Fibroblast of skin of left biceps (primary cell): ENCODE measurements at places on chromosomes 2 and 18.

GRCh38 chr2:207873794-207874193 lies 104.1 kb upstream of the FZD5 start:
- no peak for DNase-seq

DNA sequence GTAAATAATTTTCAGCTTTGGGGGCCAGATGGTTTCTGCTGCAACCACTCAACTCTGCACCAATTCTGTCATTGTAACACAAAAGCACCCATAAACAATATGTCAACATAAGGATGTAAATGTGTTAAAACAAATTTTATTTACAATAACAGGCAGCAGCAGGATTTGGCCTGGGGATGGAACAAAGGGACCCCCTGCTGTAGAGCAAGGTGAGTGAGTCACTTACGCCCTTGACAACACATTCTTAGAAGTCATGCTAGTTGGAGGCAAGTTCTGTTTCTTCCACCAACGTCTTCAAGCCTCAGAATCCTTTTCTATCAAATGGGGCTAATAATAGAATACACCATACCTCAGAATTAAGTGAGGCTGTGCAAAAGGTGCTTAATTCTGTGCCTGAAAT lies 610.2 kb upstream of the SYT4 start:
- DNase-seq, result no peak

DNA sequence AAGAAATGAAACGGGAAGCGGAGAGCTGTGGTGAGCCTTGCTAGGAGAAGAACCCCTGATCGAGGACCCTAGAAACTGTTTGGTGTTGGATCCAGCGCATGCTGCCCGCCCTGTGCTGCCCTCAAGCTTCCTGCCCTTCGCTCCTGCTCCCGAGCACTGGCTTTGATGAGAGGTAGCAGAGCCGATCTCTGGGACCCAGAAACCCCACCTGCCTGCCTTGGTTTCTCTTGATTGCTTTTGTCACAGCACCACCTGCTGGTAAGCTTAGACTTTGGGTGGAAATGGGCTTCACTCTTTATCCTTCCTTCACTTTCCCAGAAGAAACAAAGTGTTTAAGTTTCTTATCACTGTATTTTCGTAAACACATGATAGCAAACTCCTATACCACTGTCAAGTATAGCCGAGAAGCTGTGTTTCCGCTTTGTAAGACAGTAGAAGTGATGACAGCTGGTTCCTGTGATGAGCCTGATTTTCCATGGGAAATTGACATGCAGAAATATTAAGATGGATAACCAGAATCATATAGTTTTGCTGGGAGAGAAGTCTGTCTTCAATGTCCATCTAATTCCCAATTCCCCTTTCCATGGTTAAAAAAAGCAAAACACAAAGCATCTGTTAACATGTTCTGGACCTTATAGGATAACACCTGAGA lies 267.4 kb downstream of the PHLPP1 start:
- peak; percentile 11 for DNase-seq

GRCh38 chr18:60684843-60685513 lies 312.4 kb upstream of the MC4R start:
- DNase-seq, result no peak

DNA sequence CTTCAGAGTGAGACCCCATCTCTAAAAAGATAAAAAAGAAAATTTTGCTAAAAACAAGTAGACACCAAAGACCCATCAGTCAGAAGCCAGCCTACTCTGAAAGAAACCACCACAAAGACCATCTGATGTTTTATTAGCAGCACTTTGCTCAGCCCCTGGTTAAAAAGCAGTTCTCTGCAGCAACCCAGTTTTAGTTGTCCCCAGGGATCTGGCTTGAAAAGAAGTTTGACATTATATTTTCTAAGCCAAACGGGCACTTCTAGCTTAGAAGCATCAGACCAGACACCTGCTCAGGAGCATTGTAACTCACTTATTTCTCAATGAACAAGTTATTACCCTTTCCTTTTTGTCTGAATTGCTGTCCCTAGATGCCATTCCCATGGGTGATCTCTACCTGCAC lies 164.2 kb upstream of the ETAA1 start:
- DNase-seq, result no peak

GRCh38 chr18:80107426-80107825 lies 1.6 kb upstream of the ADNP2 start:
- DNase-seq, result no peak

DNA sequence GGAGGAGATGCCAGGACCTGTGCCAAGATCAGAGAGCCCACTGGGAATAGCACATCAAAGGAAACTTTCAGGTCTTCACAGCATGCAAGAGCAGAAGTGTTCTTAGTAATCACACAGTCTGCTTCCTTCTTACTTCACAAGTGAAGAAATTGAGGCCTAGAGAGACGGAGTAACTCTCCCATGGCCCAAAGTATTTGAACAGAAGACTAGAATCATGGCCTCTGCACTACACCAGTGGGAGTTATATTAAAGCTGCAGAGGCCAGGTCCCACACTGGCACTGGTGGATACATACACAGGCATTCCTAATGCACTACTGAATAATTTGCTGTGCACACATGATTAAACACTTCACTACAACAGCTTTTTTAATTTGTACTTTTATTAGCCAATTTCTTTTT lies 107.6 kb upstream of the RMP24 start:
- no peak for DNase-seq

- no peak for DNase-seq
These were observed 18.9 kb downstream of the TTR start for GRCh38 chr18:31610286-31611205.
